ENCODE measurements at places on chromosomes 1 and 21.

GRCh38 chr21:26686278-26686677, 113.2 kb upstream of the CYYR1 start:
- peak; percentile 18 for DNase-seq

- no peak for DNase-seq
Observed at GRCh38 chr1:51340380-51340779, 10.0 kb upstream of the TTC39A start.

DNA sequence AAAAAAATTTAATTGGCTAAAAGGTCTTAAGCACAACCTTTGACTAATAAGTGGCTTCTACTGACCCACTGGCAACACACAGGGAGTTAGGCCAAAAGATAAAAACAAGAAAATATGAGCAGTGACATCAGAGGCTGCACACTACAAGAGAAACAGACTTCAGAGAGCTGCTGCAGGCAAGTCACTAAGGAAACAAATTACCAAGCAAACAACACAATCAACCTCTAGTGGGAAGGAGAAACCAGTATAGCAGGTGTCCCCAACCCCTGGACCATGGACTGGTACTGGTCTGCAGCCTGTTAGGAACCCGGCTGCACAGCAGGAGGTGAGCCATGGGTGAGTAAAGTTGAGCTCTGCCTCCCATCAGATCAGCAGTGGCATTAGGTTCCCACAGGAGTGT, 20.8 kb upstream of the ENSA start:
- peak; percentile 8 for DNase-seq

DNA sequence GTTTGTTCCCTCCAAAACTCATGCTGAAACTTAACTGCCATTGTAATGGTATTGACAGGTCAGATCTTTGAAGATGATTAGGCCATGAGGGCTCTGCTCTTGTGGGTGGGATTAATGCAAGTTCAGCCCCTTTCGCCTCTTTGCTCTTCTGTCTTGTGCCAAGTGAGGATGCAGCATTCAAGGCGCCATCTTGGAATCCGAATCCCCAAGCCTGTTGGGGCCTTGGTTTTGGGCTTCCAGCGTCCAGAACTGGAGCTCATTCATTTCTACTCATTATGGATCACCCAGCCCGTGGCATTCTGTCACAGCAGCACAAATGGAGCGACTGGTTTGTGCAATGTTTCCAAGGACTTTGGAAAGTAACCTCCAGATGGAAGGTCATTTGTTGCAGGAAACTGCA, 5.6 kb downstream of the TTC34 start:
- no peak for DNase-seq

GRCh38 chr1:185400052-185400451, 83.0 kb upstream of the IVNS1ABP start:
- DNase-seq, result peak; percentile 87

DNA sequence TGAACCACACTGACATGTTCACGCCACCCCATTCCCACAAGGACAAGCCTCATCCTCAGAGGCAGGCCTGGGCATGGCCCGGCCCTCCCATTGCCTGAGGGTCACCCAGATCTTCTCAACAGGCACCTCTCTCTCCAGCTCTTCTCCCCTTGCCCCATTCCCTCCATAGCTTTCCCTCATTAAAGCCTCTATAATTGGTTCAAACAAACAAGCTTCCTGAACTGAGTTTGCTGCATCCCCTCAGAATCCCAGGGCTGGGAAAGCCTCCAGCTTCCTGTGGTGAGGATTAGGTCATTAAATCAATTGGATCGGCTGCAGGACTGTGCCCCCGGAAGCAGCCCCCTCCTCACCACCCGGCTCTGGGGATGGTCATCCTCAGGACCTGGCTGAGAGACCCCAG, 18.9 kb downstream of the CTNNBIP1 start:
- peak; percentile 52 for DNase-seq
